A549 treated with Mapracorat at 1 μM for 4 hours (cell line): ENCODE measurements at places on chromosomes 1 and 21. TPM values are rescaled to one million over a fixed set of nuclear protein-coding genes. Genes with fewer than 3 reads are reported as not detected.

The MNDA gene
- not detected in 5 replicates for total RNA-seq

The GSTM5 gene
- total RNA-seq = not detected in 5 replicates

The CYP4A11 gene
- not detected in 5 replicates for total RNA-seq

The PAFAH2 gene
- 6.1 to 9.1 TPM (median 7.8 TPM) in 5 replicates for total RNA-seq

The CFAP141 gene
- total RNA-seq = not detected in 5 replicates

The NPPA gene
- total RNA-seq = not detected in 5 replicates

The TMEM51 gene
- 28.6 to 34.9 TPM (median 31.2 TPM) in 5 replicates for total RNA-seq

The SMIM11 gene
- total RNA-seq = 1.3 to 12.7 TPM (median 8.5 TPM) in 5 replicates

The PHACTR4 gene
- total RNA-seq = 19.4 to 23.5 TPM (median 21.8 TPM) in 5 replicates

The SPRR3 gene
- not detected in 5 replicates for total RNA-seq

The ARHGEF10L gene
- 5.2 to 7.7 TPM (median 7.0 TPM) in 5 replicates for total RNA-seq

The IKBKE gene
- total RNA-seq = 4.5 to 7.9 TPM (median 6.0 TPM) in 5 replicates

The CA6 gene
- total RNA-seq = not detected in 5 replicates

The NR1I3 gene
- total RNA-seq = not detected in 5 replicates

The BTBD8 gene
- total RNA-seq = 0.47 to 0.82 TPM (median 0.58 TPM) in 5 replicates

The GNL2 gene
- total RNA-seq = 51.4 to 68.3 TPM (median 59.0 TPM) in 5 replicates

The TTLL7 gene
- 2.2 to 4.3 TPM (median 2.9 TPM) in 5 replicates for total RNA-seq

The MANEAL gene
- total RNA-seq = 21.1 to 25.5 TPM (median 24.9 TPM) in 5 replicates

The LRIG2 gene
- 3.2 to 4.0 TPM (median 4.0 TPM) in 5 replicates for total RNA-seq

The FAM167B gene
- total RNA-seq = 0.40 to 0.70 TPM (median 0.58 TPM) in 5 replicates

The GJA8 gene
- total RNA-seq = not detected in 5 replicates
